ENCODE measurements at places on chromosomes 2 and 18. TPM values are rescaled to one million over a fixed set of nuclear protein-coding genes. Genes with fewer than 3 reads are reported as not detected.

The CD8B2 gene
- total RNA-seq = not detected

The ELOA2 gene
- total RNA-seq = not detected

The ANO7 gene
- 0.66 TPM for total RNA-seq

The SCG2 gene
- not detected for total RNA-seq

The ZNF516 gene
- total RNA-seq = 15.4 TPM

The BOD1L2 gene
- total RNA-seq = 0.19 TPM

The GPBAR1 gene
- 10.9 TPM for total RNA-seq

The OTOF gene
- 0.17 TPM for total RNA-seq

The LYPD6B gene
- total RNA-seq = not detected

The PXDN gene
- total RNA-seq = 101 TPM

The LYG1 gene
- not detected for total RNA-seq

The TMEFF2 gene
- total RNA-seq = not detected

The CFC1 gene
- not detected for total RNA-seq

The IL36B gene
- total RNA-seq = not detected

The PHOSPHO2 gene
- total RNA-seq = 11.3 TPM

The CPLX4 gene
- total RNA-seq = not detected

The CROCC2 gene
- not detected for total RNA-seq

The GLI2 gene
- 0.82 TPM for total RNA-seq

The DTNA gene
- total RNA-seq = 38.8 TPM

The DUSP19 gene
- total RNA-seq = 1.5 TPM

The PROM2 gene
- total RNA-seq = 0.44 TPM

The FER1L5 gene
- not detected for total RNA-seq

The RRM2 gene
- not detected for total RNA-seq

The LIPG gene
- total RNA-seq = not detected

The PRKAG3 gene
- not detected for total RNA-seq

The CEP76 gene
- 13.0 TPM for total RNA-seq

The TMEM178A gene
- 6.2 TPM for total RNA-seq

The COLEC11 gene
- total RNA-seq = 9.8 TPM

The RTP5 gene
- 0.33 TPM for total RNA-seq

The WDCP gene
- total RNA-seq = 3.8 TPM

The MFSD2B gene
- total RNA-seq = not detected

The IFIH1 gene
- total RNA-seq = 16.5 TPM

The UGT1A8 gene
- total RNA-seq = not detected

The PROKR1 gene
- 0.19 TPM for total RNA-seq

The RAB6D gene
- total RNA-seq = not detected

The ERFE gene
- total RNA-seq = not detected

The STARD6 gene
- not detected for total RNA-seq

Data from subcutaneous adipose tissue (tissue), 4 donors.